NCI-H524 (cell line): ENCODE measurements at places on chromosomes 3 and 15.

DNA sequence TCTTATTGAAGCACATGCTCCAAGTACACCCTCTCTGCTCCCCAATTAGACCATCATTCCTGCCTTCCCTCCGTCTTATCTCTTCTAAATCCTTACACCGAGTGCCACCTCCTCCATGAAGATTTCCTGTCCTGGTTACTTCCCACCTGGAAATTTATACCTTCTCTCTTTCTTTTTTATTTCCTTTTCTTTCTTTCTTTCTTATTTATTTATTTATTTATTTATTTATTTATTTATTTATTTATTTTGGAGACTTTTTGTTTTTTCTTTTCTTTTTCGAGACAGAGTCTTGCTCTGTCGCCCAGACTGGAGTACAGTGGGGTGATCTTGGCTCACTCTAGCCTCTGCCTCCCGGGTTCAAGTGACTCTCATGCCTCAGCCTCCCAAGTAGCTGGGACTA lies 45.9 kb upstream of the ABHD2 start:
- DNase-seq, result no peak

GRCh38 chr15:42056934-42057798 lies 36.3 kb upstream of the PLA2G4E start:
- peak; percentile 87 for DNase-seq

DNA sequence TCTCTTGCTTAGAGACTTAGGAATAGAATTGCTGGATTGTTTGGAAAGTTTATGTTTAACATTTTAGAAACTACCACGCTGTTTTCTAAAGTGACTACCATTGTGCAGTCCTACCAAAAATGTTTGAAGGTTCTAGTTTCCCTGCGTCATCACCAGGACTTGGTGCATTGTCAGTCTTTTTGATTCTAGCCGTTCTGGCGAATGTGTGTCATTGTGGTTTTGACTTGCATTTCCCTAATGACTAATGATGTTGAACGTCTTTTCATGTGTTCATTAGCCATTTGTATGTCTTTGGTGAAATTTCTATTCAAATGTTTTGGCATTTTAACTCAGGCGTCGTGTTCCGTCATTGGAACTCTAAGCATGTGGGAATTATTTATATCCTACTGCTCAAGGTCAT lies 58.0 kb downstream of the CHD2 start:
- DNase-seq, result no peak

GRCh38 chr15:42549032-42549491 lies 424 bp downstream of the HAUS2 start:
- DNase-seq, result peak; percentile 66

DNA sequence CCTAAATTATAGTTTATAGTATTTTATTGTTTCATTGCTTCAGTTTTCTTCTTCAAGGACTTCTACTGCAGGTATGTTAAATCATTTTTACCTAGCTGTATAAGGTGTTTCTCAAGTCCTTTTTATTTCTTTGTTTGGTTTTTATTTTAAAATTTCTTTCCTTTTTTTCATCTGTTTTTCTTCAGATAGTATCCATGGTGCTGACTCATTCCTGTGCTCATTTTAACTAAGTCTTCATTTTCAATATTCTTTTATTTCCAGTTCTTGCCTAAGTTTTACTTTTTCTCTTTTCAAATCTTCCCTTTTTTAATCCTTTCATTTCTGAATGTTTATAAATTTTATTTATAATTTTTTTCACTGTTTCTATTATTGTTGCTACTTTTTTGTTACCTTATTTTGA lies 42.3 kb upstream of the STIMATE start:
- DNase-seq, result no peak

DNA sequence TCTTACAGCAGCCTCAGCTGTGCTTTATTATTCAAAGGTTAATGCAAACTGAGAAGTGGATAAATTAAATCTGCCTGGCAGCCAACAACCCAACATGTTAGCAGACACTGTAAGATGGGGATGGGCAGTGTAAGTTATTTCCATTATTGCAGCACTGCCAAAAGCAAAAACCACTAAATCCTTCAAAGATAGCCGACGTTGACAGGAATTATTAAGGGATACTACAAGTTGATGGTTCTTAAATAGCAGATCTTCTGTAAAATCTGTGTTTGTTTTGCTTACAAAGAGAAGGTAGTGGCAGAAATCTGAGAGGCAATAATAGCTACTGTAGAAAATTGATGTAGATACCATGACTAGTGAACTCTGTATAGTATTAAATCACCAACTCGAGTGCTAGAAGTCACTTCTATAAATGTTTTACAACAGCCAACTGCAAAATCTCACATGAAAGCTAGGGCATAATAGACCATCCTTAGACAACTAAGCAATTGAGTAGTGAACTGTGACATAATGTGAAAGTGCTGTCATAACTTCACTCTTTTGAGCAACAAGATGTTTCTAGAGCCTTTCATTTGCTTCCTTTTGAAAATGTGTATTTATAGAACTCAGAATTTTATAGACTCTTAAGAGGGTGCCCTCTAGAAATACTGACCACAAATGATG lies 278.6 kb downstream of the UBE2E2 start:
- no peak for DNase-seq

GRCh38 chr15:56757875-56758274 lies 24.6 kb upstream of the ZNF280D start:
- DNase-seq, result no peak
